ENCODE measurements at places on chromosomes 11 and 22.
A peak's percentile ranks its signal among the peaks of the same experiment; 100 is the strongest.

DNA sequence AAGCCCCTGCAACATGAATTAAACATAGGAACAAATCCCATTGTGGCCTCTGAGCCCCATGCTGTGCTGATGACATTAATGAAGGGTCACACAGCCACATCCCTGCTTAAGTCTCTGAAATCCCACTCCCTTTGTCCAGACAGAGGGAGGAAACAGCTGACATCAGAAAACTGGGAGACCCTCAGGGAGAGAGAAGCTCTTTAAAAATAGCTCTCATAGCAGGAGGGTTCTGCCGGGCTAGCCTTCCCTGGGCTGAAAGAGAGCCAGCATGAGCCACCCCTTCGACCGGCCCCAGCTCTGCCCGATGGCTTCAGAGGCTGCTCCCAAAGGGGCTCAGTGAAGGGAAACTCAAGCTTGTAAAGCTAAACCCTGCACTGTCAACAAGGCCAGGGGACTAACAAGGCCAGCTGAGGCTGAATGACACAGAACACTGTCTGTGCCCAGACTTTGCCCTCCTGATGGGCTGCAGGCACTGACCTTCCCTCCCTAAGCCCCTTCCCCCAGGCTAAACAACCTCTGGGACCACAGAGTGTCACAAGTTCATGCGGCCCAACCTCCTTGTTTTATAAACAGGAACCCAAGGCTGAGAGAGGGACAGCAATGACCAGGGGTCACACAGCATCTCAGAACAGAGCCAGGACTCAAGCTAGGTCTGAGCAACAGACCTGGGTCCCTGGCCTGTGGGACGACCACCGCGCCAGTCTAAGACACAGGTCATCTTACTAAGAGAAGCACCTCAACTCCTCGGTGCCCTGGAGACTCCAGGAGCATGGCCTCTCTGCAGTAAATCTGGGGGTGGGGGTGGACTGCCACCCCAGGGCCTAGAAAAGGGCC, 163.8 kb downstream of the CHST1 start:
- no peak for DNase-seq

- peak; percentile 80 for DNase-seq
Measured at GRCh38 chr11:94909371-94909820, 64.0 kb downstream of the CWC15 start.

- DNase-seq: no peak
Measured at GRCh38 chr22:38172832-38173640, 8.6 kb downstream of the PLA2G6 start.

DNA sequence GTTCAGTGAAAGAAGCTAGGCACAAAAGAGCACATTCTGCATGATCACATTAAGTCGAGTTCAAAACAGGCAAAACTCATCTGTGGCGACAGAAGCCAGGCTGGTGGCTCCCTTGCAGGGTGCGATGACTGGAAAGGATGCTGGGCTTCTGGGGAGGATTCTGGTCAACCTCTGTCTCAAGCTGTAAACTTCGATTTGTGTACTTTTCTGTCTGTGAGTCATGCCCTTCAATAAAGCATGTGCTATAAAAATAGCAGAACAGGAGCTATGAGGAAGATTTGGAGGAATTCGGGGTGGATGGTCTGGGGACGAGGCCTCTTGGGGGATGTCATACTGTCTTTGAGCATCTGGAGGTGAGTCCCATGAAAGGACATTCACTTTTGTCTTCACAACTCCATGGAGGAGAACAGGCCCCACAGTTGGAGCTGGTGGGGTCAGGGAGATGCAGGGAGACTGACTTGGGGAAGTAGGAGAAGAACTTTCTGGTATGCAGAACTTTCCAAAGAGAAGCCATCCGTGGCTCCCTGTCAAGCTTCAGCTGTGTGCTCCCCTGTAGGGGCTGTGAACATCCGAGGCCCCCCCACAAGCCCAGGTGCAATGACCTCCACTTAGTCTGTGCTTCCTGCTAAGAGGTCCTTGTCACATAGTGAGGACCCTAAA, 77.8 kb upstream of the LINC01488 start:
- peak; percentile 24 for DNase-seq

GRCh38 chr11:83249972-83250593, 36.1 kb downstream of the CCDC90B start:
- peak; percentile 42 for DNase-seq

GRCh38 chr11:73121692-73122091, 20.4 kb downstream of the FCHSD2 start:
- peak; percentile 47 for DNase-seq

- no peak for DNase-seq
Measured at GRCh38 chr22:44578110-44578457, 80.1 kb upstream of the RTL6 start.

- no peak for DNase-seq
Measured at GRCh38 chr11:48083421-48083820, 103.1 kb downstream of the PTPRJ start.

DNA sequence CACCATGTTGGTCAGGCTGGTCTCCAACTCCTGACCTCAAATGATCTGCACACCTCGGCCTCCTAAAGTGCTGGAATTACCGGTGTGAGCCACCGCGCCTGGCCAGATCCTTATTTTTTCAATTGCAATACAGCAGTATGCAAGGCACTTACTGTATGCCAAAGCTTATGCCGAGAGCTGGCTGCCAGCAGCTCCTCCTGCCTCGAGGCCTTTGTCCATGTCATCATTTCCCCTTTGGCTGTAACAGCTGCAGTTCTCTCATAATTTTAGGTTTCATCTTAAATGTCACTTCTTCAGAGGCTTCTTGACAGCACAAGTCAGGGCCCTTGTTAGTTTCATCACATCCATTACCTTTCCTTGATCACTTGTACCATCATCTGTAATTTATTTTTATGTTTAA, 1.5 kb upstream of the SREBF2 start:
- DNase-seq: no peak

DNA sequence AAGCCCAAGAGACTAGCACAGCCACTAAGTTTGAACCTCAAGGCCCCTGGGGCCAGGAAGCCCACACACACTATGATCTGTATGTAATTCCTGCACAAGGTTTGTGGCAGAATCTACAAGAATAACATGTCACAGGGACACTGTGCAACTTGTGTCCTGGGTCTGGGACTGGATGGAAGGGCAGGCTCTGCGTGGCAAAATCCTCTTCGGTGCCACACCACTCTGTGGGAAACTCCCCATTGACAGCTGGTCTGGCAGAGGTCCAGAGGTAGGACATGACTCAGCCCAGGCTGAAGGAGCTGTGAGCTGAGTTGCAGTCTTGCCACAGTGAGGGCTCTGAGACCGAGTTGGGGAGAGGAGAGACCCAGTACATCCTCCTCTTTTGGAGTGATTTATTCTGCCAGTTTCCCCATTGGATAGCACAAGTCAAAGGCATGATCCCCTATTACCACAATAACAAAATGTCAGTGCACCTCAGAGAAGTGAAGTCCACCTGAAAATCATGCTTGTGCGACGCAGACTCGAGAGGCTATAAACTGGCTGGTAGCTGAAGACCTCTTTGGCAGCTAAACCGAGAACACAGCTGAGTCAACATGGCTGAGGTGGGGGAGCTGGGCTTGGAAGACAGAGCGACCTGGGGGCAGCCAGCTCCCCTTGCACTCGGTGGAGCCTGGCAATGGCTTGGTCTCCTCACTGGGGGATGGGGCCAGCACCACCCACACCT, 23.3 kb upstream of the SERPIND1 start:
- DNase-seq: peak; percentile 71

DNA sequence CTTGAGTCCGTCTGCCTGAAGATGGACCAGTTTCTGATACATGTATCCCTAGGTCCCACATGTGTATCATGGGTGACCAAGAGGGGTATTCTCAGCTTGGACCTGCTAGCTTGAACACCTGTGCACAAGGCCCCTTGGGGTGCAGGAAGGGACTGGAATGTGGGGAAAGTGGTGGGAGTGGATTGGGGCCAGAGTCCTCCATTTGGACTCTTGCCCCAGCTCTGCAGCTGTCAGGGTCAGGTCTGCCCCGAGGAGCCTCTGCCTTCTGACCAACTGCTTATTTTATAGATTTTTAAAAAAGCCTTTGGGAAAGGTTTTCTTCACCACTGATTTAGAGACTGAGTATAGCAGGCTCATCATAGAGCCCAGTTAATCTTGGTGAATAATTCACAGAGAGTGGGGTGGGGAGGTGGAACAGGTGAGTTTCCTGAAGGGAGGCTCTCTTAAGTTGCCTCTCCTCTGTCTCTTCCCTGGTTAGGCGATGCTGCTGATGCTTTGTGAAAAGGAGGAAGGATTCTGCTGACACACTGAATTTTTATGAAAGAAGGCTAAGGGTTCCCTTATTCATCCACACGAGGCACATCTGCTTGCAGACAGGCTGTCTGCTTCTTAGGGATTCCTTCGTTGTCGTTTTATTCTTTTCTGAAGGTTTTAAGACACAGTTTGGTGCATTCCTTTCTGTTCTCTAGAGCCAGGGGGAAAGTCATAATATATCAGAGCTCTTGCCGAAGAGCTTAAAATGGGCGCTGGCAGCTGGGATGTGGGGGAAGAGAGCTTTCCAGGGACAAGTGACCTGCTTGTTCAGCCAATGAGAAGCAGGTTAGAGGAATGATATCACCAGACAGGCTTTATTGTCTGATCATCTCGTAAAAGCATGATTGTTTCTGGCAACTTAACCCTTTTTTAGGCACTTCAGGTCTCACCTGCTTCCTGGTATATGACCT, 19.9 kb downstream of the TRIM44 start:
- peak; percentile 25 for DNase-seq

- DNase-seq: no peak
Measured at GRCh38 chr11:113279591-113279990, 34.8 kb upstream of the TTC12 start.

GRCh38 chr11:111363985-111364384, 15.1 kb downstream of the POU2AF1 start:
- no peak for DNase-seq

GRCh38 chr11:64103277-64103985, 62.5 kb downstream of the MACROD1 start:
- no peak for DNase-seq

- DNase-seq: no peak
Measured at GRCh38 chr11:35403765-35404387, 15.5 kb downstream of the SLC1A2 start.

DNA sequence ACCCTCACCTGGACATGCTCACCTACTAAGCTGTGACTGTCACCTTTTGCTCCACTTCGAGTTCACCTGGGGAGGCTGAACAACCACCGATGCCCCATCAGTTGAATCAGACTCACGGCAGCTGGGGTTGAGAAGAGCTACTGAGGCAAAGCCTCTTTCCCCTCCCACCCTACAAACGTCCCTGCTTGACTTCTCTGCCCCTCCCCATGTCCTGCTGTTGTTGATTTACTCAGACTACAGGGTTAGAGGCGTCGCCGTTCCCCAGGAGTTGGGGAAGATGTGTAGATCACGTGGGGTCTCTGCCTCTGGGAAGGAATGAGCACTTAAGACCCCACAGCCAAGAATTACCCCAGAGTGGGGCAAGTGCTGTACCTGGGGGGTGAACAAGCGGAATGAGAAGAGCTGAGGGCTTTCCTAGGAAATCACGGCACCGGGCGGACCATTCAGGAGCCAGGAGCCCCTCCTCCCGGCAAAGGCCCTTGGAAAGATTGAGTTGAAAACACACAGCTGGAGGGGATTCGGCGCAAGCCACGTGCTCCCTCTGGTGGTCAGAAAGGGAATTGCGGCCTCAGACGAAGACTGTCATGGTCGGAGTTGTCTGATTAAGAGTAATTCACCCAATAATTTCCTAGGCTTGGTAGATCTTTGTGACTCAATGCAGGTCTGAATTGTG, 7.0 kb downstream of the FXYD2 start:
- DNase-seq: peak; percentile 72

GRCh38 chr22:48556222-48556621, 1271.5 kb downstream of the BRD1 start:
- no peak for DNase-seq

- no peak for DNase-seq
Measured at GRCh38 chr11:78372114-78372768, 45.4 kb downstream of the GAB2 start.

- DNase-seq: peak; percentile 88
Measured at GRCh38 chr22:20422271-20423007, 15.2 kb downstream of the SCARF2 start.

- DNase-seq: no peak
Measured at GRCh38 chr11:14967581-14968243, 4.4 kb downstream of the CALCA start.

GRCh38 chr11:115693002-115693401, 188.8 kb upstream of the CADM1 start:
- DNase-seq: no peak

GRCh38 chr11:102950622-102951081, 4.9 kb downstream of the MMP13 start:
- peak; percentile 69 for DNase-seq

- no peak for DNase-seq
Measured at GRCh38 chr11:6663794-6664469, 8.3 kb upstream of the DCHS1 start.

- DNase-seq: no peak
Measured at GRCh38 chr11:79393362-79394043, 47.3 kb downstream of the TENM4 start.

DNA sequence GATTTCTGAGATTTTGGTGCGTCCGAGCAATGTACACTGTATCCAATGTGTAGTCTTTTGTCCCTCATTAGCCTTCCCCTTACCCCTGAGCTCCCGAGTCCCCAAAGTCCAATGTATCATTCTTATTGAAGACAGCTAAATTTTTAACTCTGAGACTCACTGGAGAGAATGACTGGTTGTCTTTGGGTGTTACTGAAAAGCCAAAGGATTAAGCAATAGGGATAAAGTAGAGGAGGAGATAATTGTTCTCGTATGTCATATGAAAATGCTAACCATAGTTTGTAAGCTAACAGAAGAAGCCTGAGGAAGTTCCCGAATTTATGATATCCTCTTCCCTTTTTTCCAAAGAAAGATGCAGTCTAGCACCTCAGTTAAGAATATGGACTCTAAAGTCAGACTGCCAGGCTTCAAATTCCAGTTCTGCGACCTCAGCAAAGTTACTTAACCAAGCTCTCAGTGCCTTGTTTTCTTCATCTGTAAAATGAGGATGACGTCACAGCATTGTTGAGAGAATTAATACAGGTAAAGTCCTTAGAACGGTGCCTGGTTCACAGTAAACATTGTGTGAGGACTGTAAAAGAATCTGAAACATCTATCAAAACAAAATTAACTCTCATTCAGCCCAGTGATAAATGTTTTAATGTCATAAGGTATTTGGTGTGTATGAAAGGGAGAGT, 1.6 kb upstream of the MSANTD2 start:
- peak; percentile 31 for DNase-seq

DNA sequence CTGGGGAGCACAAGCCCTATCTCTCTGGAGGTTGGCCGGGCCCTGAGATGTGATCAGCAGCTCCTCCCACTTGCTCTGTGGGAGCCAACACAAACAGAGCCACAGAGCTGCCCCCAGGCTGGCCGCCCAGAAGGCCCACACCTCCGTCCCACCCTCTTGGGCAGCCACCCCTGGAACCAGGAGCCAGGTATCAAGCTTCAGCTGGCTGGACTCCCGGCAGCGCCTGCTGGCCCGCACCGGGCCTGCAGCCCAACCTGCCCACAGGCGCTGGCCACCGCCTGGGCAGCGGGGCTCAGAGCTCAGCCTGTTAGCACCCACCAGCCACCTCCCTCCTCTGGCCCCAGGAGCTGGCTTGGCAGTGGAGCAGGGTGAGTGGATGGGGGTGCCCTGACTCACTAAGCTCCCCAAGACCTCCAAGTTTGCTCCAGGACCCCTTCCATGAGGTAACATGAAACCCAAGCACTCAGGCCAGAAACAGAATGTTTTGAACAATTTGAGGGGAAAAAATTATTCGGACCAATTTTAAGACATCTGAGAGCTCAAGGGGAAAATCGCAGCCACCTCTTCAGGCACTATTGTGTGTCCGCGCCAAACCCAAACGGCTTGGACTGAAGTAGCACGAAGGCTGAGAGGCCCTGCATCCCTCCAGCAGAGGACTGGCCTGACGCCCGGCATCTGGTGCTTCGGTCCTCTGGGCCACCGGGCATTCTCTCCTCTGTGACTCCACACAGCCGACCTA, 450.8 kb downstream of the SOX6 start:
- DNase-seq: no peak

GRCh38 chr22:40190501-40190900, 12.8 kb downstream of the TNRC6B start:
- no peak for DNase-seq

Data from fibroblast of upper back skin (primary cell).